ENCODE measurements at places on chromosomes 4 and X.

GRCh38 chrX:97639526-97639925 is 755.8 kb downstream of the RPA4 start:
- DNase-seq: no peak

DNA sequence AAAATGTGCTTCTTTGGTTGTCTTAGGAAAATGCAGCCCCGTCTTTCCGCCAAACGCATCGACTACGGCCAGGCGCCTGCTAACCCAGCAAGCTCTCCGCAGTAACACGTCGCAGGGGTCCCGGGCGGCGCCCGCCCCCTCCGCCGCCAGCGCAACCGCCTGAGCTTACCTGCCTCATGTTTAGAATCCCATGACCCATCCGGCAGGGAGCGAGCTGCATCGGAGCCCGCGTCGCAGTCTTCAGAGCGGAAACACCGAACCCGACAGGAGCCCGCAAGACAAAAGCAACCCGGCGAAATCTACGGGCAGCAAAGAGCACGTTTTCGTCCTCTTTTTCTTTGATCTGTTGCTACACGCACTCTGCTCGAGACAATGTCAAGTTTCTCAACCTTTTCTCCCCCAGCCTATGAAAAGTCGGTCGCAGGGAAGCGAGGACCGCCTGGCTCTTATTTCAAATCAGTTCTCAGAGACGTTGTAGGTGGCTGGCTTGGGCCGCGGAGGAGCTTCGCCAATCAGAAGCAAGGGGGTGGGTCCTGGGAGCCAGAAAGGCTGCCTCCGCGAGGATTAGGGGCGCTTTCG is at the start of gene MID1:
Gene MID1, minus strand, starts transcription at position 465 of the 579 bp plus-strand sequence. CDS start 53,038 bp downstream, outside the sequence.
- DNase-seq: peak; percentile 78

DNA sequence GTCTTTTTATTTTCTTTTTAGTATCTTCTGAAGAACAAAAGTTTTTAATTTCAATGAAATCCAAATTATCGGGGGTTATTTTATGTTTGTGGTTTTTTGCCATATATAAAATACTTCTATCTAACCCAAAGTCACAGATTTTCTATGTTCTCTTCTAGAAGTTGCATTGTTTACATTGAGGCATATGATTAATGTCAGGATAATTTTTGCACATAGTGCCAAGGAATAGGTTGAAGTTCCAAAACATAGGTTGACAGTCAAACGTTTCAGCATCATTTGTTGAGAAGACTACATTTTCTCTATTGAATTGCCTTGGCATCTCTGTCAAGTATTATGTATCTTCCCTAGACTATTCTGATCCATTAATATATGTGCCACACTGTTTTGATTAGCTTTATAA is 64.5 kb downstream of the ANKRD17 start:
- no peak for DNase-seq

DNA sequence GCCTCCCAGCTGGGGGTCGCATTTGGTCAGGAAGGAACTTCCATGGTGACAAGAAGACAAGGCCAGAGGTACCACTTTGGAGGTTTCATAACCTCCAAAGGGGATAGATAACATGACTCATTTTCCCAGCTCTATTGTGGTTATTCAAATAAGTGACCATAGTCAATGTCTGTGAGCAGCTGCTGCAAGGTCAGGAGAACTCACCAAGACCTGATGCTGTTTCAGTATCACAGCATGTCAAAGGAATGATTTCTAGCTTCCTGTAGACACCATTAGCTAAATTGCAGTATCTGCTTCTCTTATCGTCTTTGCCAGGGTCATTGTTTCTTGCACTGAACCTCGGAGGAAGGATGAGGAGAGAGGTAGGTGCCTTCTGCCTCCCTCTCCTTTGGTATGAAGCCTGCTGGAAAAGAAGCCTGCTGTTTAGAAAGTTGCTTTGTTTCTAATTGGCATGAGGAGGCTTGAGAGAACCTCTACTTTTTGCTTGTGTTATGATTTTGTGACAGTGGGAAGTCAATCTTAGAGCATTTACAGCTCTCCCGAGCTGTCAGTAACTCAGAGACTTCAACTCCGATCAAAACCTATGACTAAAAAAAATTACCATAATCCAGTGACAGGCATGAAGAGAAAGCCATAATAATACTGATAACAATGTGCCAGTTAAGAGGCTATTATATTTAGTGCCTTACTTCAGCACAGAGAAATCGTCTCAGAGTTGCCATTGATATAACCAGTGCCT is 38.0 kb upstream of the GATB start:
- no peak for DNase-seq

GRCh38 chr4:39469429-39470077 is 10.7 kb downstream of the LIAS start:
- peak; percentile 86 for DNase-seq

DNA sequence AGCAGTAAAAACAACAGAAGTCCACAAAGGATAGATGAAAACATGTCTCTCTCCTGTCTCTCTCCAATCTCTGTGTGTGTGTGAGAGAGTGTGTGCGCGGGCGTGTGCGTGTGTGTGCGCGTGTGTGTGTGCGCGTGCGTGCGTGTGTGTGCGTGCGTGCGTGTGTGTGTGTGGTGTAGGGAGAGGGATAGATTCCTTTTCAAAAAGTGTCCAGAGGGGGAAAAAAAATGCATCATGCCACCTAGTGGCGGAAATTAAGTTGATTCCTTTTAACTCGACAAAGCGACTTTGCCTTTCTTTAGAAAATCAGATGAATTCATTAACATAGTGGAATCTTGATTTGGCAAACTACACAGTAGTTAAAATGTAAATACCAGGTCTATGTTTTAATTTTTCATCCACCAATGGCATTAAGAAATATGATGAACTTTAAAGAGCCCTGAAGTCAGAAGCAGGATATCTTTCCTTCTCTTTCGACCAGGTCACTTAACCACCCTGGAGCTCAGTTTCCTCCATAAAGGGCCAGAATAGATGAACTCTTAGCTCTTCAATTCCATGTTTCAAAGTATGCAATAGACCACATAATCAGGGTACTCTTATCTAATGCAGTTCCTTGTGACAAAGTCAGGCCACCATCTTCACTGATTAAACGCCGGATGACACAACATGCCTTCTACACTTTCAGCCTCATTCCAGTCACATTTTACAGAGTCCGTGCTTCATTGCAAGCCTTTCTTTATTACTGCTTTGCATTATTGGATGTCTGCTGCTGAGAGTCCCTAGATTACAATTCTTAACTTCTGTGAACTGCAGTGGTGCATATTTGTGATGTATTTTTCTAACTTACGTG is 162.8 kb downstream of the FBXO8 start:
- peak; percentile 83 for DNase-seq

DNA sequence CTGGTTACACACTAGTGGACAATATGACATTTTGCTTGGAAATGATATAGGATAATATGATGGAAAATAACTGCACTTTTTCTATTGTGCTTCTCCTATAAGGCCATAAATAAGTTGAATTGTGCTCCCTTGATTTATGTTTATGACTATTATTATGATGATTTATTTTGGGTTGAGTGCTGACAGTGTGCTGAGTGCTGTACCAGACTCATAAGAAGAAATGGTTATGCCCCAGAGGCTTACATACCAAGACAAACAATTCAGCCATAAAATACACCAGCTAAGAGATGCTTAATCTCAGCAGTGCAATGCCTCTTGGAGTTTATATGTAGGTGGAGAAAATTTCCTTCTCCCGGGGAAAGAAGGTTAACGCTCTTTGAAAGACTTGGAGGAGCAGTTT is 199.8 kb upstream of the NOCT start:
- DNase-seq: no peak

GRCh38 chr4:101599620-101600019 is 190.9 kb upstream of the BANK1 start:
- DNase-seq: peak; percentile 67

- peak; percentile 10 for DNase-seq
These were observed 25.5 kb downstream of the GPRASP3 start for GRCh38 chrX:102745857-102746584.

DNA sequence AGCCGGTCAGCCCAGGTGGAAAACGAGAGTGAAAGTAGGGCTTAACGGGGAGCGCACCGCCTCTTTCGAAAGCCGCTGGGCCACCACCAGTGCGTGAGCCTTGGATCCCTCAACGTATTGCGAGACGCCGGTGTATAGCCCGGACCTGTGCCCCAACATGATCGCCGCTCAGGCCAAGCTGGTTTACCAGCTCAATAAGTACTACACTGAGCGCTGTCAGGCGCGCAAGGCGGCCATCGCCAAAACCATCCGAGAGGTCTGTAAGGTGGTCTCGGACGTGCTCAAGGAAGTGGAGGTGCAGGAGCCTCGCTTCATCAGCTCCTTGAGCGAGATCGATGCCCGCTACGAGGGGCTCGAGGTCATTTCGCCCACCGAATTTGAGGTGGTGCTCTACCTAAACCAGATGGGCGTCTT is 929 bp downstream of the MAB21L2 start:
- no peak for DNase-seq

GRCh38 chr4:52142816-52143215 is 91.7 kb downstream of the SPATA18 start:
- DNase-seq: peak; percentile 73

- DNase-seq: peak; percentile 64
These were observed 1000.7 kb downstream of the STIM2 start for GRCh38 chr4:27861381-27861787.

GRCh38 chr4:112807083-112807482 is 170.1 kb downstream of the LARP7 start:
- DNase-seq: no peak

Data from fibroblast of mammary gland (primary cell).